Activated CD4-positive, alpha-beta T cell treated with anti-CD3 and anti-CD28 coated beads for 48 hours (primary cell): ENCODE measurements at places on chromosomes 2 and 18.

- peak; percentile 54 for DNase-seq
Measured at GRCh38 chr2:191691016-191691735, 13.2 kb downstream of the NABP1 start.

GRCh38 chr2:162221064-162221463 lies 22.2 kb downstream of the FAP start:
- peak; percentile 73 for DNase-seq

DNA sequence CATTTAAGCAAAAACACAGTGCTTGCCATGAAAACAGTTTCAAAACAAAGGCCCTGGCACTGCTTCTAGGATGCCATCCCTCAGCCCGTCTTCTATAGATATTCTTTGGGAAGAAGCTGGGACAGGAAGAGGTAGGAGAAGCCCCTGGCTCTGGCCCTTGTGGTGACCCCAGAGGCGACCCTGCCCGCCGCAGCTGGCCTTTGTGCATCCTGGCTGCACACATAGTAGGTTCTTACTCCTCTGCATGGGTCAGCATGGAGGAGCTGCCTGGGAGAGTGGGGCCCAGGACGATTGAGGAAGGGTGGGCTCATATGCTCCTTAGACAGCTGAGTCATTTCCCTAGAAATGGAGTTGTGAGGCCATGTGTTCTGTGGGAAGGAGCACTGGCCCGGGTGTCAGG lies 44.4 kb upstream of the OTOF start:
- DNase-seq: no peak

GRCh38 chr2:235024931-235025773 lies 73.3 kb downstream of the SH3BP4 start:
- no peak for DNase-seq

DNA sequence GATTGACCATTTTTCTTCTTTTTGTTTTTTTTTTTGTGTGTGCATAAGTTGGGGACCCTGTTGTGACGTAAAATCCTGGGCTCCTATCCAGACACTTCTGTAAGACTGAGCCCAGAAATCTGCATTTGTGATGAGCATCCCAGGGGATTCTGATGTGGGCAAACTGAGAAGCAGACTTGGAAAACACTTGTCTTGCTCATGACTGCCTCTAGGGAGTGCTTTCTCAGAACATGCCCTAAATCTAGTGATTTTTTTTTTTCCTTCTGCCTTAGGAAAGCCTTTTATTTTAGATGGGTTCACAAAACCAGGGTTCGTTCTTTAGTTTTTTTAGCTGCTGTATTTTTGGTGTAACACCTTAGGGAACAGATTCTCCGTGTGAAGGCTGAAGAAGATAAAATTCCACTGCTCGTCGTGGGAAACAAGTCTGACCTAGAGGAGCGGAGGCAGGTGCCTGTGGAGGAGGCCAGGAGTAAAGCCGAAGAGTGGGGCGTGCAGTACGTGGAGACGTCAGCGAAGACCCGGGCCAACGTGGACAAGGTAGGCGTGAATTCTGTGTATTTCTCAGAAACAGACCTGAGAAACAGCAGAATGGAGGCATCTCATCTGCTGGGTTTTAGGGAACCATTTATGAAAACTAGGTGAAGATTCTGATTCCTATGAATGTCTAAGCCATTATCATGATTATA lies 36.7 kb downstream of the RALB start:
- DNase-seq: no peak

DNA sequence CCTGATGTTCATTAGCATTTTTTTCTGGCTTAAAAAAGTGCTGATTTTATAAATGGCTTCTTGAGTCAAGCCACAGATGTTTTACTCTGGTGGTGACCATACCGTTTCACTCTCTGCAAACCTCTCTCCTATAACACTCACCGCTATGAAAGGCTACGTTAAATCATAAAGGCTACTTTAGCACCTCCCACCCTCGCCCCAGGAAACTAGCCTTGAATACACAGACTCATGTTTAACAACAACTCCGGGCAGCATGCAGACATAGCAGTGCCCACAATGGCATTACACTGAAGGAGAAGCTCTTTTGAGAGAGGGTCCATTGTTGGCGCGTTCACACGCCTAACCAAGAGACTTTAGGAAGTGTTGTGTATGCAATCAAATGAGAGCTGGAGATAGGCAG lies 5.6 kb downstream of the MYT1L start:
- DNase-seq: no peak

- DNase-seq: peak; percentile 38
Measured at GRCh38 chr18:65938592-65939372, 188.0 kb downstream of the CDH7 start.

DNA sequence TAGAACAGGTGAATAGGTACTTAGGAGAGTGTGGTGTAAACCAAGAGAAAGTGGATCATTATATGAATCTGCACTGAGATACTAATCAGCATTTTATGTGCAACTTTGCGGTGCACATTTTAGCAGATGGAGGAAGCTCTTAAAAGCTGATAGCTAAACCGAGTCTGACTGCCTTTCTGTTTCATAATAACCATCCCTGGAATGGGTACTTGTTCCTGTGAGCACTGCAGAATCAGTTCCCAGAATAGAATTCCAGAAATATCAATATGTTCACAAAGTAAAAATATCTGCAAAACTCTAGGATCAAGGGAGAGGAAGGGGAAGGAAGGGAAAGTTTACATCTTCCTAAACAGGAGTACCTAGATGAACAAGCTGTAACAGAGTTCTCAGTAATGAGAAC lies 432.2 kb upstream of the HNRNPA3 start:
- no peak for DNase-seq

- DNase-seq: no peak
Measured at GRCh38 chr2:122329278-122329677, 573.8 kb downstream of the TSN start.

GRCh38 chr2:23426263-23426905 lies 41.4 kb downstream of the KLHL29 start:
- DNase-seq: no peak

GRCh38 chr2:107380912-107381311 lies 445.8 kb upstream of the RGPD4 start:
- DNase-seq: no peak

DNA sequence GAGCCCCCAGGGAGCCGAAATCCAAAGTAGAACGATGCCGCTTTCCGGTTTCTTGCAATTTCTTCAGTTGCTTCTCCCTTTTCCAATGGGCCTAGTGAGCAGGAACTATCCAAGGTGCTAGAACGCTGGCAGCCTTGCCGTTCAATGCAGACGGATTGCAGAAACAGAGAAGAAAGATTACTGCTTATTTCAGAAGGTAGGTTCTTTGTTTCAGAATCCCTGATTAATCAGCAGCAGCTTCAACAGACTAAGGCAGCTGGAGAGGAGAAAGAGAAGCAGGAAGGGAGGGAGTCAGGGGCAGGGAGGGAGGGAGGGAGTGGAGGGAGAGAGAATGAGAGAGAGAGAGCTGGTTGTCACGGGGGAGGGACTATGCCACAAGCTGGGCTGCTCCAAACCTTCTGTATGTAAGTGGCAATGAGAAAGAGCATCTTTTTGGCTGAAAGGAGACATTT lies 576 bp downstream of the NYAP2 start:
- peak; percentile 12 for DNase-seq

DNA sequence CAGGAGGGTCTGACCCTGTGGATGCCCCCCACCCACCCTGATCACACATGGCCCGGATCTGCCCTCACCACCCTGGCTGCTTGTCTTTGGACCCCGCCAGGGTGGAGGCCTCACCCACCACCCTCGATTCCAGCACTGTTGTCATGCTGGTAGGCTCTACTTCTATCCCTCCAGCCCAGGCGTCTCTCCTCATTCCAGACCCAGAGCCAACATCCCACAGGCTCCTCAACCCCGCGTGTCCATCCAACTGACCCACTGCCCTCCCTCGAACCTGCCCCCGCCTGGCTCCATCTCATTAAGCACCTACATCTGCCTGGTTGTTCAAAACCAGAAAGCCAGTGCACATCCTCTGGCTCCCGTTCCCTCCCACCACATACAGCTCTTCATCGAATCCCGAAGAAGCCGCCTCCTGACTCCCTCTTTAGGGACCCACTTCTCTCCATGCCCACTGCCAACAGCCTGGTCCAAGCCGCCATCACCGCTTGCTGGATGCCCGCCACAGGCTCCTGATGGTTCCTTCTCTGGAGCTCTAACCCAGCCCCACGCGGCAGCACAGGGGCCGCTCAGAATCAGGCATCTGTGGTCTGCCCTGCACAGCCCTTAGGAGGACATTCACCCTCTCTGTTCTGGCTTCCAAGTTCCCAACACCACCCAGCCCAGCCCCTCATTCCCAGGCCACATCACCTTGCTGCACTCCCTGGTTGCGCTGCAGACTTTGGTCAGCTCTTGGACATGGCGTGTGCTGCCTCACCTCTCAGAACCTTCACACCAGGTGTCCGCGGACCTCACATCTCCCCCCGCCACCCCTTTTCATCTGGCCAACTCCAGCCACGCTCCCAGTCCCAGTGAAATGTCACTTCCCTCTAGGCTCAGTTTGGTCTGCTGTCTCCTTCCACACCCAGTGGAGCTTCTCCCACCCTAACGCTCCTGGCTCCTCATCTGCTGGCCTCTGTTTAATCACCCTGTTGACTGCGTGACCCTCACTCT lies 43.0 kb downstream of the EMX1 start:
- DNase-seq: no peak

- no peak for DNase-seq
Measured at GRCh38 chr2:56021136-56021474, 97.5 kb upstream of the EFEMP1 start.

DNA sequence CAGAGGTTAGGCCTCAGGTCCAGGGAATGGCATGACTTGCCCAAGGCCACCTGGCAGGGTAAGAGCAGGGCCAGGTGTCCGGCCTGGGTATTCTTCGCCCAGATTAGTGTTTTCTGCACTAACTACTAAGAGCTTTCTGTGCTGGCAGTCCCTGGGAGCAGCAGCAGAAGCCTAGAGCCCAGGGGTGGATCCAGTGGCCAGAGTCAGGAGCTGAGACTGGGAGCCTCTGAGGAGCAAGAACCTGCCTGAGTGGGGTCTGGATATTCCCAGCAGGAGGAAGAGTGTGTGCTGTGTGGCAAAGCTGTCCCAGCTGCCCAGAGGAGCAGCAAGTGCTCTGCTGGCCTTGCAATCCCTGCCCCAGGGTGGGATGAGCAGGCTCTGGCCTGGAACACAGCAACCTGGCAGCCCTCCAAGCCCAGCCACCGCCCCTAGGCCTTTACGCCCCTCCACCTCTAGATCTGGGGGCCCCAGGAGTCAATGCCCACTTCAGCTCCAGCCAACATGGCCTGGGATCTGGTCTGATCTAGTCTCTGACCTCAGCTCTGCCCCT lies 30.7 kb upstream of the GPAT2 start:
- no peak for DNase-seq

DNA sequence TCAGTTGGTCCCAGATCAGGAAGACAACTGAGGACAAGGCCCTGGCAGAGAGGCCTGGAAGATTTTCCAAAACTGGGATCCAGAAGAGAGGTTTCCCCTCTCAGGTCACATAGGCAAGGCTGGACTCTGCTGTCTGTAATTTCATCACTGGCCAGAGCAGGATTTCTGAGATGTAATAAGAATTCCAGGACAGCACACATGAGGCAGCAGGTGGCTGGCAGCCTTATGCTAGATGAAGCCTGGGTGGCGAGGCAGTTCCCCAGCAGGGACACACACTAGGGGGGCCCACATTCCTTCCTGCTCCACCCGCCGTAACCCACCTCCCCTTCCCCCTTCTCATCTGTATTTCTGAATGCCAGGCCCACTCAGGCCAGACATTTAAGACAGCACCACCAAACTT lies 98.6 kb downstream of the HNRNPLL start:
- DNase-seq: no peak

DNA sequence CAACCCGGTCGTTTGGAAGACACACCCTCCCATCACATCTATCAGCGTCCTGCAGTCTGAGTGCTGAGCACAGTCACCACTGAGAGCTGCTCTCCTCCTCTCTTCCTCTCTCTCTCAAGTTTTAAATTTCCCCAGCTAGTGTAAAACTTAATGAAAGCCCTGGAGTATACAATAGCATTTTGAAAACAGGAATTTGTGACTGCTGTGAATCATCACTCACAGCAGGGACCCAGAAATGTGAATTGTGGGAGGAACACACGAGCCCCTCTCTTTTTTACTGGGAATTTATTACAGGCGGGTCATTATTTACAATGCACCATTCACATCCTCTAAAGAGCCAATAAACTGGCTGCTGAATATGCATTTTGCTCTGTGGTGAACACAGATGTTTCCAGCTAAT lies 185.0 kb upstream of the SMIM21 start:
- no peak for DNase-seq

- no peak for DNase-seq
Measured at GRCh38 chr18:6411382-6411781, 3.3 kb downstream of the L3MBTL4 start.

GRCh38 chr2:71333619-71334018 lies 2.0 kb downstream of the ZNF638 start:
- DNase-seq: no peak

GRCh38 chr18:10482363-10482984 lies 28.0 kb downstream of the APCDD1 start:
- DNase-seq: no peak

- DNase-seq: no peak
Measured at GRCh38 chr2:238999291-238999741, 151.4 kb downstream of the TWIST2 start.

GRCh38 chr2:21040468-21041377 lies 3.1 kb downstream of the APOB start:
- DNase-seq: no peak

GRCh38 chr2:111122631-111123421 lies 2.1 kb downstream of the BCL2L11 start:
- DNase-seq: peak; percentile 54

- no peak for DNase-seq
Measured at GRCh38 chr18:44437603-44438002, 243.1 kb upstream of the SETBP1 start.

- no peak for DNase-seq
Measured at GRCh38 chr2:219049282-219049681, 8.0 kb upstream of the CFAP65 start.

DNA sequence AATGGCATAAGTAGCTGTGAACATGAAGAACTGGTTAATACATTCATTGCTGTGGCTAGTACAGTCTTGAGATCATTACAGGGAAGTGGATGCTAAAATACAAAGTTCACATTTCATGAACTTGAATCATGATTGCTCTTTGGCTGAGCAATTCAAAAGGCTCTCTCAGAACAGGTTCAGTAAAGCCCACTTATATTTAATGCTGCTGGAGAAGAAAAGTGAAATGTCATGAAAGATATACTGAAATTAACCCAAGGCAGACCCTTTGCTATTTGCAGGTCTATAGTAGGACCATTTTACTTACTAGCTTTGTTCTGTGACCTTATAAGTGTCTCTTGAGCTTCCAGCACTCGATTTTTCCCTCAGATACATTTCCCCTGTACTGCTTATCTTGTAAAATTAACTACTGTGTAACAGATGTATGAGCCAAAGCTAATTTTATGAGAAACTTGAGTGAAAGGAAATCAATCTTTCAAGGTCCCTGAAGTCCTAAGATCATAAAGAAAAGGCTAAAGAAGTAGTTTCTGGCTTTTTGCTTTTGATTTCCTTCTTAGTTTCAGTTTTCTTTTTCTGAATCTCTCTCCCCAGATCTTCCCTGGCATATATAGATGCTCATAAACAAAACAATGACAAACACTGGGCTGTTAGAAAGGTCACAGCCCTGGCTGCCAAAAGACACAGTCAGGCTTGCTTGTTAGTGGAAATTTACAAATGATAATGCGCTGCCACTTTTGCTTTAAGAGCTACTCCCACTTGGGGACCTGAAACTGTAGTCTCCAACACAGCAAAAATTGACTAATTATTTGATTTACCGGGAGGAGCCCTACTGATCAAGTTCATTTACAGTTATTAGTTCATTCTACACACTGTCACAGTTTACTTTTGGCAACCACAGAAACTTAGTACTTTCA lies 132.7 kb upstream of the XPO1 start:
- DNase-seq: peak; percentile 23
